ENCODE measurements at places on chromosomes 5 and 9. TPM values are rescaled to one million over a fixed set of nuclear protein-coding genes. Genes with fewer than 3 reads are reported as not detected.

The PCDHGB4 gene
- total RNA-seq, result 0.08 TPM

The F12 gene
- total RNA-seq, result 7.1 TPM

The STKLD1 gene
- total RNA-seq, result 0.35 TPM

DNA sequence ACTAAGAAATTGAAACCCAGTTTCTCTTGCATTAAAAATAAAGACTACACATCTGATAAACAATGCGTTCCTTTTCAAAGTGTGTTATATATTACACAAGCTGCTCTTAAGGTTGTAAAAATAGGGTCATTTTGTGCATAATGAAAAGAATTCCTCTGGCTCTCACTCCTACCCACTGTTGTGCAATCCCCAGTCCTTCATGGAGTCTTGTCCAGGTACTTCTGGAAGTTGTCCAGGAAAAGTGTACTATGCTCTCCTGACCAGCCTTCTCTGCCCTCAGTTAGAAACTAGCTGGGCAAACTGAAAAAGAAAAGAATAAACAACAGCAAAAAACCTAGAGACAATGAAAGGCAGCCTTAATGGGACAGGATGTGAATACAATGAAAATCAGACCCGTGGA, 345.5 kb upstream of the PAPPA start:
- DNase-seq, result no peak

The ALAD gene
- 20.2 TPM for total RNA-seq

- DNase-seq, result no peak
Measured at GRCh38 chr9:74444369-74444768, 52.8 kb upstream of the RORB start.
